ENCODE measurements at places on chromosomes 4 and X. TPM values are rescaled to one million over a fixed set of nuclear protein-coding genes. Genes with fewer than 3 reads are reported as not detected.

DNA sequence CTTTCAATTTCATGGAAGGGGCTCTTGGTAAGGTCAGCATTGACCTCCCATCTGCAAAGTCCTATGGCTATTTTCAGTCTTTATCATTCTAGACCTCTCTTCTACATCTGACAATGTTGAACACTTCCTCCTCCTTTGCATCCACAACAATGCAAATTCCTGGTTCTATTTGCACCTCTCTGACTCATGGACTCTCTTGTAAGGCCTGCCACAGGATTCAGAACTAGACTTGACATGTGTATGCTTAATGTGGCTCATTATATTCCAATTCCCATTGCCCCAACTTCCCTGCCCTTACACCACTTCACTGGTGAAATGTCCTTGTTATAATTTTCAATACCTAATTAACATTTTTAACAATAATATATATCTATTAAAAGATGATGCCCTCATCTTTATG is 314.3 kb upstream of the FGF13 start:
- no peak for DNase-seq

- no peak for DNase-seq
These were observed 55.9 kb downstream of the RBM47 start for GRCh38 chr4:40573593-40574311.

DNA sequence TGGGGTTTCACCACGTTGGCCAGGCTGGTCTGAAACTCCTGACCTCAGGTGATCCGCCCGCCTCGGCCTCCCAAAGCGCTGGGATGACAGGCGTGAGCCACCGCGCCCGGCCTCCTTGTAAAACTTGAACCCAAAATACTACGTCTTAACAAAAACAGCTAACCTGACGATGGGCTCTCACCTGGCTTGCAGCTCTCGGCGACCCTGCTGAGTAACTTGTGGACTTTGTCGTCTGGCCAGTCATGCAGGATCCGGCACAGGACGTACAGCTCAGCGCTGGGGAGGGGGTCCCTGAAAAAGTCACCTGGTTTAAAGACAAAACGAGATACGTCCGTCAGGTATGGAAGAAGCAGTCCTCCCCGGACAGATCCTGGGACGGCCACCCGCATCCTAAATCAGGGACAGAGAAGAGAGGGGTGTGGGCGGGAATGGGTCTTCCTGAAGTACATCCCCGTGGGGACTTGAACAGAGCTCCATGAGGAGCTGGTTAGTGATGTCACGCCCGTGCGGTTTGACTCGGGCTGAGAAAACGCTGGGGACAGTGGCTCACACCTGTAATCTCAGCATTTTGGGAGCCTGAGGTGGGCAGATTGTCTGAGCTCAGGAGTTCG is 20.7 kb upstream of the SLC25A6 start:
- DNase-seq, result no peak

CCKAR gene
- not detected for total RNA-seq

GRCh38 chr4:182827954-182828353 is 89.2 kb downstream of the DCTD start:
- no peak for DNase-seq

Measured in cerebellum (tissue), 4 donors.